H9 (cell line): ENCODE measurements at places on chromosomes 3 and 15. TPM values are rescaled to one million over a fixed set of nuclear protein-coding genes. Genes with fewer than 3 reads are reported as not detected.
A peak's percentile ranks its signal among the peaks of the same experiment; 100 is the strongest.

DNA sequence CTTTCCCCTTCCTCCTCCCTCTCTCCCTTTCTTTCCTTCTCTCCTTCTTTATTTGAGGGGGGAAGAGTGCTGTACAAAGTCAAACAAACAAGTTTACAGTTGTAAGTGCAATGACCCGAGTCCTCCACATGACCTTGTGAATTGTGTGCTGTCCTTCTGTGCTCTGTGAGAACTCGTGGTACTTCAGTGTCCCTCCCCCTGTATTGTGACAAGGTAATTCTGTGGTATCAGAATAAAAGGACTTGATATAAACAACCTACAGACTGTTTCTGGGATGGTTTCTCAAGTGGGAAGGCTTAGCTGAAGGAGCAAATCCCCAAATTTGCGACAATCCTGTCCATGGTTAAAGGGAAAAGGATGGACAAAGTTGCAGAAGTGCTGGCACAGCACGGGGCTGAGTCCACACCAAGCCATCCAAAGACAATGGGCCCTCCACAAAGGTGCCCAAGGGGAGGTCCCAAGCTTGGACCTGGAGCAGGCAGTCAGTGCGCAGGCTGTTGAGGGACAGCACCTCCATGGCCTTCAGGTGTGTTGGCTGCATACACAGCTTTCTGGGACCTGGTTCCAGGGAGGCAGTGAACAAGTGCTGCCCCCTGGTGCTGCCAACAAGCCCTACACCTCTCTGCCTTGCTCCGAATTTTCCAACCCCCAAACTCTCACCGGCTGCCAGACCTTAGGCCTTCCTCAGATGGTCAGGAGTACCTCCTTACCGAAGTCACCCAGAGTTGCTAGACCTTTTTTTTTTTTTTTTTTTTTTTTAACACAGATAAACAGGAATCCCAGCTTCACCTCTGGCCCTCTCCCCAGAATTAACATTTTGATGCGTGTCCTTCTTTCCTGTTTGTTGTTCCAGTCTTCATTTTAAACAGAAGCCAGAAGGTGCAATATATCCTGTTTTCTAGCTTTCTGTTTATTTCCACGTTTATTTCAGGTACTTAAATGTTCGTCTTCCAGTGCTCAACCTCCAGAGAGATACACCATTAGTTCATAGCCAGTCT lies 2.6 kb upstream of the APEH start:
- DNase-seq = peak; percentile 90

GRCh38 chr15:45378913-45379262 lies 544 bp upstream of the GATM start:
- no peak for DNase-seq

GRCh38 chr3:1908651-1909445 lies 189.8 kb upstream of the CNTN4 start:
- DNase-seq = no peak

DNA sequence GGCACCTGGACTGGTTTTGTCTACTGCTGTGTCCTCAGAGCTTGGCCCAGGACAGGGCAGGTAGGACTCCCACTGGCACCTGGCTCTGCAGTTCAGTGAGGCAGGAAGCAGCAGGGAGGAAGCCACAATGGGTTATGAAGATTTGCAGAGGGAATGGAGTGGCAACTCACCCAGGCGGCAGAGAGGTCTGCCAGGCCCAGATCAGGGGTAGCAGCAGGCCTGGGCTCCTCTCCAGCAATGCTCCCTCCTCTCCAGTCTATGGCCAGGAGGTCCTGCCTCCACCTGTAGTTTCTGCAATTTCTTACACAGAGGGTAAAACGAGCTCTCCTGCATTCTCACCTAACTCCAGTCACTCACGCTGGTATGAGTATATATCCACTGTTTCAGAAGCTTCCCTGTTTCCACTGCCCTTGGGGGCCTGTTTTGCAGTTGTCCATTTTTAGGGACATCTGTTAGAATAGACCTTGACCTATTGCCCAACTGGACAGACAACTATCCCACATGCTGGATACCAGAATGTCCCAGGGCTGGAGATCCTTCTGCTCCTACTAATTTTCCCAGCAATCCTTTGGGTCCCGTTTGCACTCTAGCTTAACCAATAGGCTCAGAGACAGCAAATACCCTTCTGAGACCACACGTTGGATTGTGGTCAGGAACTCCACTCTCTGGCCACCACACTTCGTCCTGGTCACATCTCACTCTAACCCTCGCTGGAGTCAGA lies 35.2 kb downstream of the HMCES start:
- no peak for DNase-seq

ARGFX gene
- total RNA-seq = not detected in 2 replicates

TMEM45A gene
- total RNA-seq = 10.1 and 10.3 TPM in 2 replicates

GRK7 gene
- total RNA-seq = not detected in 2 replicates

GOLGA6B gene
- 0.33 and 0.75 TPM in 2 replicates for total RNA-seq
